Activated B cell treated with CpG ODN at 0.5 μM for 24 hours (primary cell): ENCODE measurements at places on chromosomes 11 and 22. TPM values are rescaled to one million over a fixed set of nuclear protein-coding genes. Genes with fewer than 3 reads are reported as not detected.

LAYN gene
- not detected in 2 replicates for total RNA-seq

DNA sequence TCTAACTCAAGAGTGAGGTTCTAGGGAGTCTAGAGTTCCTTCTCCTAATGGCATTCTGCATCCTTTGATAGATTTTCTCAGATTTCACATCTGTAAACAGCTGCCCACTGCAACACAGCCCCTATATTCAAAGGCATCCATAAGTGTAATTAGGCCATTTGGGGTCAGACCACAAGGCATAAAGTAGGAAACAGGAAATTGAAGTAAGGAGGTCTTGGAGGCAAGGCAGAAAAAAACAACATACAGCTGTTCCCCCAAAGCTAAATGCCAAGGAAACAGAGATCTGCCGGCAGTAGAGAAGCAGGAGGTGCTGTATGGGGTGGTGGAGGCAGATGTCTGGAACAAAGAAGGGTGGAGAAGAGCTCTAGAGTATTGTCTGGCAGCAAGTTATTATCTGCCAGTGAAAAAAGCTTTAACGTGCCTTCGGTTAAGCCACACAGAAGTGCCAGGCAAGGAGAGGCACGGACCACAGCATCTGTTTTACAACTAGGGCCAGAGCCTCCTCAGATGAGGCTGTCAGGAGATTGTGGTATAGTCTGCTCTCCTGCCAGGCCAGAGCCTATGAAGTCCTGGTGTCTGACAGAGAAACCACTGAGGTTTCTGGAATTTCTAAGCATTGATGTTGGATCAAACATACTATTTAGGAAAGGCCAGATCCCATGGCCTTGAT is 100.2 kb upstream of the CHRM4 start:
- H3K36me3 ChIP-seq, result peaks cover 58% of the 10 kb centered on the region
- no peak overlapping the region for H3K27ac ChIP-seq
- peaks cover 25% of the 10 kb centered on the region for H3K4me1 ChIP-seq

- peaks cover 87% of the 10 kb centered on the region for H3K4me1 ChIP-seq
- H3K27ac ChIP-seq, result peak overlapping the region; percentile 0
- H3K27me3 ChIP-seq, result no peaks in the 10 kb centered on the region
- H3K36me3 ChIP-seq, result peaks cover 7% of the 10 kb centered on the region
- DNase-seq, result no peak
Observed at GRCh38 chr22:21828268-21828638, 39.2 kb downstream of the MAPK1 start.

DNA sequence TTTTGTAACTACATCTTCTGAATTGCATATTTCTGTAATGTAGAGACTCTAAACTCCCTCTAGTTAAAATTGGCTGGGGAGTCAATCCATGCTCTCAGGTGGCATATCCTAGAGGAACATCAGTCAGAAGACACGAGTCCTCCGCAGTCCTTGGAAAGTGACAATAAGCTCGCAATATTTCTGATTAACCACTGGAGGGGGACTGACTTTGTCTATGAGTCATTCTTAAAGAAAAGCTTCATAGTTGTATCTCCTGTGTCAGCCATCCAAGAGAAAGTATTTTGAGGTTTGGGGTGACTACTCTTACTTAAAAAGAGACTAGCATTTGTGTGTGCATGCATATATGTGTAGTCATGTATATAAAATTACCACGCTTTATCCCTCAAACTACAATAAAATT is 60.2 kb downstream of the SLN start:
- DNase-seq, result no peak
- H3K4me1 ChIP-seq, result peaks cover 2% of the 10 kb centered on the region
- H3K27me3 ChIP-seq, result peaks cover 23% of the 10 kb centered on the region
- no peak overlapping the region for H3K4me3 ChIP-seq
- H3K27ac ChIP-seq, result no peak overlapping the region
- no peaks in the 10 kb centered on the region for H3K36me3 ChIP-seq

GRCh38 chr11:11884351-11884750 is 42.6 kb downstream of the USP47 start:
- H3K4me3 ChIP-seq, result no peak overlapping the region
- peaks cover 18% of the 10 kb centered on the region for H3K4me1 ChIP-seq
- H3K27me3 ChIP-seq, result no peaks in the 10 kb centered on the region
- no peak for DNase-seq
- H3K36me3 ChIP-seq, result peaks cover 74% of the 10 kb centered on the region
